ENCODE measurements at places on chromosomes 6 and 20.

DNA sequence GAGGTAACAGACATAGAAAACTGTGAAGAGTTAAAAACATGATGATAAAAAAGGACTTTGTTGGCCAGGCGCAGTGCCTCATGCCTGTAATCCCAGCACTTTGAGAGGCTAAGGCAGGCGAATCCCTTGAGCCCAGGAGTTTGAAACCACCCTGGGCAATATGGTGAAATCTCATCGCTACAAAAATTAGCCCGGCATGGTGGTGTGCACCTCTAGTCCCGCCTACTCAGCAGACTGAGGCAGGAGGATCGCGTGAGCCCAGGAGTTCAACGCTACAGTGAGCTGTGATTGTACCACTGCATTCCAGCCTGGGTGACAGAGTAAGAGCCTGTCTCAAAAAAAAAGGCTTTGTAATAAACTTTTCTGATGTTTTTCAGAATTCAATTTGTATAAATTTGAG, 60.1 kb downstream of the GFOD1 start:
- no peak for DNase-seq

- peak; percentile 8 for DNase-seq
Measured at GRCh38 chr6:18477301-18477941, 90.3 kb downstream of the RNF144B start.

- no peak for DNase-seq
Measured at GRCh38 chr20:1565461-1565860, 8.0 kb upstream of the SIRPD start.

DNA sequence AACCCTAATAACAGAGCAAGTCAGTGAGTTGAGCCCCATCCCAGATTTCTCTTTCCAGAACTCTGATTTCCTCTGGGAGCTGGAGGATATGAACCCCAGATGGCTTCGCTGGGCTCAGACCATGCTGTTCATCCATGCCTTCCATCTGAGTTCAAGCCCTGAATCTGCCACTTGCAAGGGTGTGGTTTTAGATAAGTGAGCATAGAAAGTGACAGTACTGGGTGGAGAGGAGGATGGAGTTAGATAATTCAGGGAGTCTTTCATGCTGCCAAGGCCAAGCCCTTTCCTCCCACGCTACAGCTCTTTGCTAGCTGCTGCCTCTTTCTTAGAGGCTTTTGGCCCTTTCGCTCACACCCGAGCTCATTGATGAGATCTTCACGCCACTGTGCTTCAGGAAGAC, 57.2 kb upstream of the MAFB start:
- DNase-seq = no peak

Measured in fibroblast of skin of scalp (primary cell).